ENCODE measurements at places on chromosomes 1 and 21.

DNA sequence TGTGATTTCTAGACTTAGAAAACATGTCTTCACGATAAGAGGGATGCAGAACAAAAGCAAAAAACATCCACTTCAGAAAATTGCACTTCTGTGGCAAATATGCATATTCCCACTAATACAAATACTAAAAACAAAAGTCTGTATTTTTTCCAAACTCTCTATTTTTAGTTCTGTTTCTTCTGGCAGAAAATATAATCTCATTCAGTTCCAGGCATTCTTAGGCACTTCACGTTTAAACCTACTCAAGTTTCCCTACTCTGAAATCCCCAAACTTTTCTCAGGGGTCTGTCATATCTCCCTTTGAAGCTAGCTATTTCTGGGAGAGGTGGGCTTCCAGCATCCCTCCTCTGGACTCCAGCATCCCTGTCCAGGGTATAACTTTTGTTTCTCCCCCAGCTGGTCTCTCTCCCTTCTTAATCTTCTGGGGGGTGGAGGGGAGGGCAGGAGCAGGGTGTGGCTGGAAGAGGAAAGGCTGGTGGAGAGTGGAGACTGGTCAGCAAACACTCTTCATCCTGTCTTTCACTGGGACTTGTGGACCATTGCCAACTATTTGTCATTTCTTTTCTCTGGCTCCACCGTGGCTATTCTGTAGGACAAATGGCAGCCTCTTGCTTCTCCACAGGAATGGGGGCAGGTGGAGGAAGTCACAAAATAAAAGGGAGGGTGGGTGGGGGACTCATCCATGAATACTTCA lies 19.6 kb upstream of the NCF2 start:
- DNase-seq = no peak

DNA sequence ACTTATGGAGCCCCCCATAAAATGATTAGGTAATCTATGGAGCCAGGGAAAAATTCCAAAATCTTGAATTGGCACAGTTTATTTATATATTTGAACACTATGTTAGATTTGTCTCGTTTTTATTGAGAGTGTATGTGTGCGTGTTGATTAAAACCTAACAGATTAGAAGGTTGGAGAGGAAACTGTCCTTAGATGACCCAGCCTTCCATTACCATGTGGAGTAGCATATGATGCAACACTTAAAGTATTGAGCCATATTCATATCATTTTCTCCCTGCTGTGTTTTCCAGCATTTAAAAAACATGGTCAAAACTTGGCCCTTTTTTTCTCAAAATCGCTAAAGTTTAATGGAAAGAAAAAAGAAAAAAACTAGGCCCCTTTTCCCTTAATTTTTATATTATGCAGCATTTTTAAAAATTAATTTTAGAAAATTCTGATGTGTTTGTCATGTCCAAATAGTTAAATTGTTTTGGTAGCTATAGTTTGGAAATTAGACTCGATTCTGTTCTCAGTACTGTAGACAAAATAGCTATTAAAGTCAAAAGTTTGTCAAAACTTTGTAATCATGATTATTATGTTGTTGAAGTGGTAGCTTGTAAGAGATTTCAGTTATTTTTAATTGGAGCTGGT lies 2.3 kb downstream of the LRRC8D start:
- DNase-seq = no peak

- DNase-seq = no peak
Observed at GRCh38 chr1:207908107-207908734, 2.7 kb downstream of the CD34 start.

DNA sequence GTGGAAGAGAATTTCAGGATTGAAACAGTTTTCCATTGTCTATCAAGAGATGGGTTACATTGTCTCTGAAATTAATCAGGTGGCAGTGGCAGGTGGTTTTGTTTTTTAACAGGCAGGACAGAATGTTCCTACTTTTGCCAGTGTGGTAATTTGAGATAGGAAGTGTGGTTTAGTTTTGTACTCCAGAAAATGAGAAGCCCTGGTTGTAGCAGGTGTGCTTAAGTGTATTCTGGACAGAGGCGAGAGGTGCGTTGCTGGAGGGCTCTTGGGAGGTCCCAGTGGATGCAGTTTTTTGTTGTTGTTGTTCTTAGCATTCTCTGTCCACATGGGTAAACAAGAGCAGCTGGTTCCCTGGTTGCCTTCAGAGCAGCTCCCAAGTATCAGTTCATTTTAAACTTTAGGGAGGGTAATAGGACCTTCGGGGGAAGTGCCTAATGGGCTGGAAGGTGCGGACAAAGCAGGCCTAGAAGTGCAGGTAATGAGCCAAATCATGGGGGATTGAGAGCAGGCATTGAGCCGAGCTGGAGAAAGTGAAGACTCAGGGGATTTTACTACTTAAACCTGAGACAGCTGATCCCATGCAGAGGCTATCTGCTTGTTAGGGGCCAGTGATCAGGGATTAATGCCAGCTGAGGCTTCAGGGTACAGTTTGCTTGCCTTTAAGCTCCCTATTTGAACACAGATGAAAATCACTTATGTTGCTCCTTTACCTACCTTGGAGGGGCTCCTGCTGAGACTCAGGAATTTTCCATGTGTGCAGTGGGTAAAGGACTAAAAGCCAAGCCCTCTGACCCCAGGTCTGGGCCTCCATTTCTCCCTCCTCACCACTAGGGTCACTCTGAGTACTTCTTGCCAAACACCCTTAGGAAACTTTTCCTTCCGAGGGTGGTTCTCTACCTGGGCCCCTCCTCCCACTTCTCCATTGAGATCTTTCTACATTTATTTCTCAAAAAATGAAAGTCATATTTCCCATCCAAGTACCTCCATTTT lies 6.1 kb downstream of the PFKFB2 start:
- DNase-seq = no peak

GRCh38 chr1:53016705-53017104 lies 45.3 kb upstream of the PODN start:
- no peak for DNase-seq

GRCh38 chr21:38287476-38287875 lies 30.7 kb downstream of the KCNJ15 start:
- DNase-seq = no peak

- no peak for DNase-seq
Observed at GRCh38 chr1:204487256-204487615, 7.4 kb downstream of the PIK3C2B start.

GRCh38 chr1:163013826-163014600 lies 55.1 kb upstream of the RGS4 start:
- no peak for DNase-seq

- DNase-seq = no peak
Observed at GRCh38 chr1:110298991-110299390, 40.2 kb upstream of the RBM15 start.

- DNase-seq = peak; percentile 62
Observed at GRCh38 chr21:36422279-36423098, 37.3 kb downstream of the CHAF1B start.

GRCh38 chr1:237205400-237206064 lies 163.5 kb downstream of the RYR2 start:
- no peak for DNase-seq

DNA sequence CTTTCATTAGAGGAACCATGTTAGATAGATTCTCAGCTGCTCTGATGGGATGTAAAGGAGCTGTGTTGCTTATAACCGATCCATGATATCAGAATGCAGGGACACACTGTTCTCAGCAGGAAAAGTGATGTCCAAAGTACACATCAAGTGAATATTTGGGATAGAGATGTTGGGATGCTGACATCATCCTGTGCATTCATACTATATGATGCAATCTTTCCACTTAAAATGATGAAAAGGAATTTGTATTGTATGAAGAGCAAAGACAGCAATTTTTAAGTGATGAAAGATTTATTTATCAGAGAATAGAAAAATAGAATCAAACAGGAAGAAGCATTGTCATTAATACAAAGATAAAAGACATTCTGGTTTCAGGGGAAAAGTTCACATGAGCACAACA lies 110.1 kb downstream of the ERG start:
- no peak for DNase-seq

DNA sequence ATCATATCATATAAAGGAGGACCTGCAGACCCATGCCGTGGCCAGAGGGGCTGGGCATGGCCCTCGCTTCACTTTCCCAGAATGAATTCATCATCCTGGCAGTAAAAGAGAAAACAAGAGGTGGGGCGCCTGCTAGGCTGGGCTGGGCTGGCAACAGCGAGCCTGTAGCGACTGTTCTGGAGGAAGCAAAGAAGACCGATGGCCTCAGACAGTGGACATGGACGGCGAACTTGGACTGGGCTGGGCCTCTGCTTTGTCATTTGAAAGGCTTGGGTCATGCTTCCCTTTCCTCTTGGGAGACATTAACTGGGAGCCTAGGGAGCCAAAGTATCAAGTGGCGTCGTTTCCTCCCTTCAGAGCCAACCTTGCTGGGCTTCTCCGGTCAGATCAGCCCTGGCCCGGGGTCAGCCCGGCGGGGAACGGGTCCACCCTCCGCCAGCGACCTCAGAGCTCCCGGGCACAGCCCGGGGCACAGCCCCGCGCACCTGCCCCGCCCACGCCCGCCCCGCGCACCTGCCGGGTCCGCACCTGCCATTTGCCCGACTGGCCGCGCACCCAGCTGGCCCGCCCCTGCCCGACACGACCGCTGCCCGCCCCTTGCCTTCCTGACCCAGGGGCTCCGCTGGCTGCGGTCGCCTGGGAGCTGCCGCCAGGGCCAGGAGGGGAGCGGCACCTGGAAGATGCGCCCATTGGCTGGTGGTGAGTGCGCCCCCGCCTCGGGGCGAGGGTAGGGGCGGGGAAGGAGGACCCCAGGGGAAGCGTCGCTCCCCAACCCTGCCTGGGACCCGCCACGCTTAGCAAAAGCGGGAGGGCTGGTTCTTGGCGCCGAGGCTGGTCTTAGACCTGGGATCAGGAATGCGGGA lies at the start of gene FAM3B:
Gene FAM3B, plus strand, starts transcription at position 602 of the 863 bp plus-strand sequence. Its CDS starts 79 bp downstream, at position 681.
- DNase-seq = no peak

- DNase-seq = no peak
Observed at GRCh38 chr1:155017946-155018316, 15.3 kb downstream of the ZBTB7B start.

GRCh38 chr1:203504400-203505250 lies 10.7 kb downstream of the OPTC start:
- DNase-seq = peak; percentile 85

DNA sequence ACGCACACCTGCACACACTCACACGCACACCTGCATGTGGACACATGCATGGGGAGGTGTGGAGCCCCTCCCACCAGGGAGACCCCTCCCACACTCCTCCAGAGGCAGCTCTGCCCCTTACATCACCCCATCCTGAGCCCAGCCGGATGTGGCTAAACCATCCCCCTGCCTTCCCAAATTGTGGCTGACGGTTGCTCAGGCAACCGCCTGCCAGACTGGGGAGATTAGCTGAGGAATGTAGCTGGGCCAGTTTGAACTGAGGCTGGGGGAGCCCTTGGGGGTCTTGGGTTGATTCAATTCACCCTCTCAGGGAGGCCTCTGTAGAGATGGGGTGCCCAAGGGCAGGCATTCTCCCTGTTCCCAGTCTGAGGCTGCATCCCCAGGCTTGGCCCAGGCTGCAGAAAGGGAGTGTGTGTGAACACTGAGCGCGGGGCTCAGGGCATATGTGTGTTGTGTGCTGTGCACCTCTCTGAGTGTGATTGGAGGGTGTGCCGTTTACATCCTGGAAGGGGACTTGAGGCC lies 12.9 kb downstream of the PTPRU start:
- DNase-seq = no peak

DNA sequence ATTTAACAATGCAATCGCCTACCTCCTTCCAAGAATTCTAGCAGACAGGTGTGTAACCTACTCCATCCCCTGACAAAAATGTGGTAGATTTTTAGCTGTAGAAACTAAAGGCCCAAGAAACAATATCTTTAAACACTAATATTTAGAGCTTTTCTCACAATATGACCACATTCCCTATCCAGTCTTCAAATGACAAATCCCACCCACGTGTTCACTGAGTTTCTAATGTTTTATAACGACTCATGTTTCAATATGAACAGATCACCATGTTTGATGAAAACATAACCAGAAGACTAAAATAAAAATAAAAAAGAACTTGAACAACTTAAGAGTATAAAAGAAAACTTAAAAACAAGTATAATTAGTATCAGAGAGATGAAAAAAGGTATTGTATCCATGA lies 24.6 kb downstream of the RSBN1 start:
- no peak for DNase-seq
